ENCODE measurements at places on chromosomes 4 and X.

DNA sequence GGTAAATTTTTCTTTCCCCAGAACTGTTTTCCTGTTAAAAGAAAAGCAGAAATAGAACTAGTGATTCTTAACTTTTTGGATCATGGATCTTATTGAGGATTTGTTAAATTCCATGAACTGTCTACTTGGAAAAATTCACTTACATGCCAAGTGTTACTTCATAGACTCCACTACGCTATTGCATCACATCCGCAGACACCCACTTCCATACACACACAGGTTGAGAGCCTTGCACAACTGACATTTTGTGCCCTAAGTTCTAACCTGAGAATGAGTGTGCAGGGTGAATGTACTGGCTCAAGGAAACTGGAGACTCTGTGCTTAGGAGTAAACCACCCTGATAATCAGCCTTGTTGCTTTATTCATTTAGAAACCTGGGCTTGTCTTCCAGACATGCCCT, 250.5 kb upstream of the EDA2R start:
- DNase-seq: no peak

DNA sequence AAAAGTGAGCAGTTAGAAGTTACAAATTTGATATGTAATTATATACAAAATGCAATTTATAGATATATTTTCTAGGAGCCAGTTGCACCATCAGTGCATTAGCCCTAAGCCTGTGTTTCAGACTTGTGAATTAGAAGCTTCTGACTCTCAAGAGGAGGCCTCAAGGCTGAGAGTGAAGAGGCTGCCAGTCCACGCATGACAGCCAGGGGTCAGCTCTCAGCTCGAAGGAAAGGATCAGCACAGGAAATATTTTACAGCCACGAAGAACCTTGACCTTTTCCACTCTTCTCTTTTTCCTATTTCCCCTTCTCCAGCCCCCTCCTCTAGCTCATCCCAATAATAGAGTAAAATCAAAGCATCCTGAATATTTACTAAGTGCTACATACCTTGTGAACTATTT, 642.4 kb downstream of the TRIML1 start:
- no peak for DNase-seq

GRCh38 chrX:119605464-119606279, 552 bp downstream of the NKRF start:
- DNase-seq: peak; percentile 14

DNA sequence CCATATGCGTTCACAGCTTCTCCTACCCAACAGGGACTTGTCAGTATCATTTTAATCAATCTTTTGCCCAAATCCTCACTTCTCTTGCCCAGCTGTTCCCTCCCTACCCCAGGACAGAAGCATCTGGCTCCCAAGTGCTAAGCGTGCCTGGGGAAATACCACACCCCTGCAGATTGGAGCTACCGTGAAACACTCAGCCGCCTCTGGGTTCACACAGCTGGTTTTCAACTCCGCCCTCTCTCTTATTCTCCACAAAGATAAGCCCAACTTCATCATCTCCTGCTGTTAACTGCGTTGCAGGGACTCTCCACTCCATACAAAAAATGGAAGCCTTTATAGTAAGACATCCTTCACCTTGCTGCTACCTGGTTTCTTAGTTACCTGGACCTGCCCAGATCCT, 147.3 kb upstream of the FTHL17 start:
- no peak for DNase-seq

DNA sequence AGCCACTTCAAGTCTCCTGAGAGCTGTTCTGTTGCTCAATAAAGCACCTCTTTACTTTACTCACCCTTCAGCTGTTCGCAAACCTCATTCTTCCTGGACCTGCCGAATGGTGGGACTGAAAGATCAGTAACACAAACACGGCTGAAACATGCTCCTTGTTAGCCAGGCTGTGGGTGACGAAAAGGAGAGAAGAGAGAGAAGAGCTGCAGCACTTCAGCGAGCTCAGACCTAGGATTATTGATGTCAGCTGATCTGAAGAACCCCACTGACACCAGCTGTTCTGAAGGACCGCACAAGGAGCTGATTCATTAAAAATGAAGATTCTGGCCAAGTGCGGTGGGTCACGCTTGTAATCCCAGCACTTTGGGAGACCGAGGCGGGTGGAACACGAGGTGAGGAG, 2020.0 kb upstream of the ADGRL3 start:
- no peak for DNase-seq

- DNase-seq: no peak
These were observed at the start of gene PDCL2 for GRCh38 chr4:55592014-55592413. TSS of gene PDCL2 (minus strand) at chr4:55592245. CDS start at chr4:55592109, 136 bp downstream.

Measured in stimulated activated CD4-positive, alpha-beta T cell treated with anti-CD3 and anti-CD28 coated beads, Interleukin-1b, Interleukin-23, amount 100 ng/mL, for 1 hour (primary cell).